Occipital lobe (tissue), 3 donors: ENCODE measurements at places on chromosomes 3 and 15.

- DNase-seq: no peak
These were observed 183.9 kb downstream of the PDCD6IP start for GRCh38 chr3:33982269-33982798.

GRCh38 chr3:65728138-65728537 lies 310.6 kb downstream of the MAGI1 start:
- DNase-seq: no peak

DNA sequence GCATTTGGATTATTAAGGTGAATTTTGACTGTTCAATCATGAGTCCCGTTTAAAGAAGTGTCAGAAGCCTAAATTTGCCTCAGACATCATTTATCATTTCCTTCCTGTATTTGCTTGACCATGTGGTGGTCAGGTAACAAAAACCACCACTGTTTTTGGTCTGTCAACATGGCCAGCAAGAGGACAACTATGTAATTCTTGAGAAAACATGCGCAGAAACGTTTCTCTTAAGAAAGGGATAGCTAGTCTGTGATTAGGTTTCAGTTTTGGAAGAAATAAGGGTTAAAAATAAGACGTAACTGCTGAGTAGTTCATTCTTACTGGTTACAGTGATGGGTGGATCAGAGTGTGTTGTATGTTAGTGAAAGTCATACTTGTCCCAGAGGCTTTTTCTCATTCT lies 204.5 kb downstream of the AKAP13 start:
- DNase-seq: no peak

DNA sequence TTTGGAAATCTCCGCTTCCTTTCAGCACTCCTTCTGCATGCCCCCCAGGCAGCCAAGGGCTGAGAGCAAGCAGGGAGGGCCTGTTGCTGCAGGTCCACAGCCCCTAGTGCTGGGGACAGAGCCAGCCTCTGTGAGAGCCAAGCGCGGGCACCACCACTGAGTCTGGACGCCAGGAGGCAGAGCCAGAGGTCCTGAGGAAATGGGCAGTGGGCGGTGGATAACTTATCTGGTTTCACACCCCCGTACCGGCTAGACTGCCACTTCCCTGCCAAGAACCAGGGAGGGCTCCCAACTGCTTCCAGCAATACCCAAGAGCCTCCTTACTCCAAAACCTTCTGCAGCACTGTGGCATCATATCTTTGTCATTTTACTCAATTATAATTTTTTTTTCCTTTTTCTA lies 141.6 kb upstream of the IGF1R start:
- no peak for DNase-seq

DNA sequence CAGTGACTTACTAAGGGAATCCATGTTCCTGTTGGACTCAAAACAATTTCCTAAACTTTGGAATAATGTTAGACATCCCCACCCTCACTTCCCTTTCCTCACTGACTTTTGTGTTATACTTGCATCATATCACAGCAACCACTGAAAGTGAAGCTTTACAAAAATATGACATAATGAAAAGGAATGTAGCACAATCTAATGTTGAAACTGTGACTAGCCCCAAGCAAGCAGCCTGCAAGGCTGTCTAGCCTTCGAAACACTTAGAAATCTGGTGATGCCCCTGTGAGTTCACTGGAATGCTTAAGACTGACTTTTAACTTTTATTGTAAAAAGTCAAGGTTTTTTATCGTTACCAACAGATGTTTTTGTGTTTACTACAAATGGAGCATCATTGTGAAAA lies 203.7 kb upstream of the ZNF385D start:
- DNase-seq: no peak

- DNase-seq: no peak
These were observed 257.7 kb upstream of the PROK2 start for GRCh38 chr3:72042397-72043203.

DNA sequence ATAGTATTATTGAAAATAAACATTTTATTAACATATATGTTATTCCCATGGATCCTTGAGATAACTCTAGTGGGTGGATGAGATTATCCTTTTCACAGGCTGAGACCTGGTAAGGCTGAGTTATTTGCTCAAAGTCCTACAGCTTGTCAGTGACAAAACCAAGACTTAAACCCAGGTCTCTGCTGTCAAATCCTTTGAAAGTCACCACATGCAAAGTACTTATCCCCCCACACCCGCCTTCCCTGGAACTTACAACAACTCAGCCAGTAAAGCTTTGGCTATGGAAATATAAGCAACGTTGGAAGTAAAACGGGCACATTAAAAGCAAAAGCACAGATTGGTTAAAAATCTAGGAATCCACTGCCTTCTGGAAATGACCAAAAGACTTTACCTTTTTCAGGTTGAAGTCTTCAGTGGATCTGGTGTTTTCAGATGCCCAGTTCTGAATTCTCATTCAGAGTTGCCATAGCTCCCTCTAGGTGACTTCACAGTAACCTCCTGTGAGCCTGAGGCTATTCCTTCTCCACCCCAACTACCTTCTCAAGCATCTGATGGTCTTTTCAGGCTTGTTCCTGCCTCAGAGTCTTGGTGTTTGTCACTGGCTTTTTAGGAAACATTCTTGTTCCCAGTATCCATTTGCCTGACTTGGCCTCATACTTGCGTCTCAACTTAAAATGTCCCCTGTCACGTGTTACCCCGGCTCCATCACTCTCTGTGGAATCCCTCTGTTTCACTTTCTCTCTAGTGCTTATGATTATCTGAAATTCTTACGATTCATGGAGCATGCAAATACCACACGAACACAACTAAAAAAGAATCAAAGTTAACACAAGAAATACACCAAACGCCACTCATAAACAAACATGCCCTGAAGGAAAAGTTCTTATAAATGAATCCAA lies 131.2 kb downstream of the MAGI1 start:
- DNase-seq: no peak

DNA sequence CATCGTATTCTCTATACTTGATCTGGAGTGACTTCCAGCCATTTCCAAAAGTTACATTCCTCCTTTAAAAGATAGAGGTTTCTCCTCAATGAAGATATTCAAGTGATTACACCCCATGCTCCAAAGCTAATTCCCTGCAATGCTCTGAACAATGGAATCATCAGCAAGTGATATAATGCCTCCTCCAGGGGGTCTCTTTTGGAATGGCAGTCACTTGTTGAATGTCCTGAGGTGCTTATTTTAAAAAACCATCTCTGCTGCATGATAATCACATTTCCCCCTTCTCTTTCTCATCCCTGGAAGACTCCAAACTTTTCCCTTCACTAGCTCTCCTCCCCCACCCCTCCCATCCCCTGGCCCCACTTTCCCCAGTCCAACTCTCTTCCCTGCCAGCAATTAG lies 2.6 kb downstream of the LHFPL4 start:
- DNase-seq: no peak

DNA sequence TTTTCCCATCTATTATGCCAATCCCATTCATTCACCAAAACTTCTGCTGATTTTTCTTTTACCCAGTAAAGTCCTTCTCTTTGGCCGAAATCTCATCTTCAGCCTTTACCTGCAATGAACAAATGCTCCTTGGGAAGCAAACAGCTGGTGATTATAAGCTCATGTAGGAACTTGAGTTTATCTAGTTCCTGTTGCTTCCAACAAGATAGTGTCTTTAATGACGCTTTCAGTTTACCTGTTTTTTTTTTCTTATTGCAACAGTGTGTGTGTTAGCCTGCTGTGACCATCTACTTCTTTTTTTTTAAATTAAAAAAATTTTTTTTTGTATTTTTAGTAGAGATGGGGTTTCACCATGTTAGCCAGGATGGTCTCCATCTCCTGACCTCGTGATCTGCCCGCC lies 156.0 kb downstream of the CD47 start:
- no peak for DNase-seq

- no peak for DNase-seq
These were observed 1.3 kb downstream of the STAG1 start for GRCh38 chr3:136750897-136751315.

- DNase-seq: peak; percentile 72
These were observed 348.0 kb upstream of the DPPA4 start for GRCh38 chr3:109685084-109686079.

GRCh38 chr3:149401212-149401925 lies 23.9 kb upstream of the TM4SF1 start:
- DNase-seq: no peak

GRCh38 chr3:143427631-143428030 lies 308.1 kb downstream of the CHST2 start:
- DNase-seq: no peak

- no peak for DNase-seq
These were observed at the start of gene MUSTN1 for GRCh38 chr3:52834871-52835501. Gene MUSTN1, minus strand, starts transcription at chr3:52835019. Its CDS starts 71 bp downstream, at chr3:52834948.

DNA sequence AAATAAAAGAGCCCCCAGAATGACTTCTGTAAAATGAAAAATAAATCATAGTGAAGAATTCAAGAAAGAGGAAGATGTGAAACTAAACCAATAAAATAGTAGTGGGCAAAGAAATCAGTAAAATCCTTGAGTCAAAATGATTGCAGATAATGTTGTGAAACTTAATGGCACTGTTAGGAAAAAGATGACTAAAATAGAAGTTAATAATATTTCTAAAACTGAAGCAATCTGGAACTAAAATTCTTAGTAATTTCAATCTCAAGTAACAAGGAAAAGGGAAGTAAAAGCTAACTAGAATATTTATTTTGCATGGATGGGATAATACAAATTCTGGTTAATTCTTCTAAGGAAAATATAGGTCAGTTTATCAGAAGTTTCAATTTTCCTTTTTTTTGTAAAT lies 84.6 kb downstream of the TMCO5A start:
- DNase-seq: no peak

- no peak for DNase-seq
These were observed 26.5 kb upstream of the FBXL2 start for GRCh38 chr3:33250712-33251111.

- DNase-seq: no peak
These were observed 341.8 kb upstream of the SATB1 start for GRCh38 chr3:18766974-18767373.

DNA sequence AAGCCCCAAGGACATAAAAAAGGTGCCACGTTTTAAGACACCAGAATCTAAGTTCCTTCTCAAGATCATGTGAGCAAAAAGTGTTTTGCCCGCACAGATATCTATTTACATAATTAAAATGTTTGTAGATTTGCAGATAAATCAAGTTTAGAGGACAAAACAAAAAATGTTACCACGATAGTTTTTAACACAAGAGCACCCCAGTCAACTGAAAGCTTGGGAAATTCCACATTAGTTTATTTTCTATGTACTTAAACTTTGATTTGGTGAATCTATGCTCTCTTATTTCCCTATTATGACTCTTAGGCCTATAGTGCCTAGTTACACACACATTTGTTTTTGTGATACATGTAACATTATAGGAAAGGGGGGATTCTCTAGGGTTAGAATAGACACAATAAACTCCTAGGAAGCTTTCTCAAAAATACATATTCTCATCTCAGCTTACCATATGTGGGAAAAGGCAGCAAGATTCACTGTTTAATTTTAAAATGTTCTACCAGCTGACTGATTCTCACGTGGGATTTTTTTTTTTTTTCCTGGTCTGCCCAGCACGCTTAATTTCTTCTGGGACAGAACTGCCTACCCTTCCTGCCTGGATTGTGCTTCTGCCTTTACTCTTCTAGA lies 8.4 kb upstream of the LEKR1 start:
- DNase-seq: no peak

- no peak for DNase-seq
These were observed 283.8 kb upstream of the RGMA start for GRCh38 chr15:93372865-93373223.

DNA sequence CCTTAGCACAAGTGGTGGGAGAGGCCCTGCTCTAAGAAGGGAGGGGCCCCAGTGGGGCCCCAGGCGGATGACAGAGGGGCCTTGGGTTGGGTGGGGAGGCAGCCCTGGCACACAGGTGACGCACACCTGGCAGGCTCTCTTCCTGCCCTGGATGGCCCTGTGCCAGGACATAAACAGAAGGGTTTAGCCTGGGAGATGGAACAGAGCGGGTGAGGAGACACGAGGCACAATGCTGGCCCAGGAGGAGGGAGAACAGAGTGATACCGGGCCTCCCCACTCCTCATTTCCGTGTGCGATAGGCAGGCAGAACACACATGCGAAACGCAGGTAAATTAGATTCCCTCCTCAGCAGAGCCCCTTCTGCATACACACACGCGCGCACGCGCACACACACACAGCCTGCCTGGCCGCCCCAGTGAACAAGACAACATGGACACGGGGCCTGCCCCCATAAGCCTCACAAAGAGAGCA lies 39.8 kb downstream of the IDH2 start:
- no peak for DNase-seq

- DNase-seq: peak; percentile 7
These were observed 53.1 kb downstream of the SLC4A7 start for GRCh38 chr3:27431116-27431515.

DNA sequence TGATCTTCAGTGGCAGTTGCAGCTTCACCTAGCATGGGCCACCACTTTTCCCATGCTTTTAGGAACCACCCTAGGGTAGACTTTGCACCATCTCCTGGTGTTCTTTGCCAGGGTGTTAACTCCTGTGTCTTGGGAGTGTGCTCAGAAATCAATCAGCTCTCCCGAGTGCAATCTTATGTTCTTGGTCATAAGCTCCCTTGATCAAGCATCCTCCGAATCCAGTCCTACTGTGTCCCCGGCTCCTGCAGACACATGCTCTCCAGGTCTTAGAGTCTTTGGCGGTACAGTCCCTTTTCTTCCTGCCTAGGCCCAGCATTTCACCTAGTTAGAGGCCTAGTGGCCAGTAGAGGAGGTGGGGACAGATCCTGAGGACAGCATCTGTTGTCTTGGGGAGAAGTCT lies 74.7 kb upstream of the SYN2 start:
- no peak for DNase-seq

DNA sequence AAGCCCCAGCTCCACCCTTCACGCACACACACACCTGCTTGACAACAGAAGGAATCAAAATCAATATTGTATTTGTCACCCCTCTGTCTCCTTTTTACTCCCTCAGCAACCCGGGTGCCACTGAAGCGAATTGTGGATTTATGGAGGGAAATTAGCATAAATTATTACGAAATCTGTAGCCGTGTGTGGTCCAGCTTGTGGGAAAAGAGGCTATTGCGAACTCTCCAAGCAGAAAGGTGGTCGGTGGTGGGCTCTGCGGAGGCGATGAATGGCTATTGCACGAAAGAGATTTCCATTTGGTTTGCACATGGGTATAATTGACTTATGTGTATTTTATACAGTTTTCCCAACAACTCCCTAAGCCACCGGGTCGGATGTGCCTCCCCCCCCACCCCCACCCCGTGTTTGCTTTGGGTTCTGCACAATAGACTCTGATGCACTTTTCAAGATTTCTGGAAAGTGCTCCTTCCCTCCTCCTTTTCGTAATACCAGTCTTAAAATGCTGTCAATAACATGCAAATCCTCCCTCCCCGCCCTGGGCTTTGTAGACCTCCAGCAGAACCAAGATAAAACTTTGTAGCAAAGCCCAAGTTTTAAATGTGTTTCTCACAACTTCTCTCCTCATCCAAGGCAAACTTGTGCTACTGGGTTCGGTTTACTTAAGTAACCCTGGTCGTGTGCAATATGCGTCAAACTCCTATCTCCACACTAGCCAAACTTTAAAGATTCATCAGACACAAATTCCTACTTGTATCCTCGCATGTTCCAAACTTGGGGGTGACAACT lies 3.1 kb upstream of the FOXB1 start:
- no peak for DNase-seq
